Caki2 (cell line): ENCODE measurements at places on chromosomes 12 and 14.

- no peak for DNase-seq
Measured at GRCh38 chr14:104522926-104523545, 56.5 kb upstream of the C14orf180 start.

DNA sequence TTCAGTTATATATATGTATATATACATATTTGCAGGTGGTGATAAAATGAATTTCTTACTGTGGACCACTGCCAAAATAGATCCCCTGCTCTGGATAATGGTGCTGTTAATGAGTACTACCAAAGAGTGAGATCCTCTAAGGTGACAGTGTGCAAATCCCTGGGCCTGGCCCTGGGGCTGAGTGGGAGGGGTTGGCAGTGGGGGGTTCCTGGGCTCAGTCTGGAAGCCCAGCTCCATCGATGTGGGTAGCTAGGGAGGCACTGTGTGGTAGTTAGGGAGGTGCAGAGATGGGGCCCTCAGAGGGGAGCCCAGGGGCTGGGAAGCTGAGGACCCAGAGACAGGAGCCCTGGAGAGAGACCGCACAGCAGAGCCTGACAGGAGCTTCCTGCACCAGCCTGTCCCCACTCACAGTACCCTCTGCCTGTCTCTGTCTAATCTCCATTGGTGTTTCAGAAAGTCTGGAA, 9.1 kb downstream of the KRT8 start:
- DNase-seq = peak; percentile 36

- DNase-seq = no peak
Measured at GRCh38 chr14:67982711-67983608, 163.4 kb downstream of the RAD51B start.

- no peak for DNase-seq
Measured at GRCh38 chr12:125871811-125872594, 806.8 kb downstream of the AACS start.

- no peak for DNase-seq
Measured at GRCh38 chr12:1103632-1104031, 112.6 kb downstream of the ERC1 start.

GRCh38 chr14:74846968-74847665, 28.8 kb downstream of the PROX2 start:
- no peak for DNase-seq

DNA sequence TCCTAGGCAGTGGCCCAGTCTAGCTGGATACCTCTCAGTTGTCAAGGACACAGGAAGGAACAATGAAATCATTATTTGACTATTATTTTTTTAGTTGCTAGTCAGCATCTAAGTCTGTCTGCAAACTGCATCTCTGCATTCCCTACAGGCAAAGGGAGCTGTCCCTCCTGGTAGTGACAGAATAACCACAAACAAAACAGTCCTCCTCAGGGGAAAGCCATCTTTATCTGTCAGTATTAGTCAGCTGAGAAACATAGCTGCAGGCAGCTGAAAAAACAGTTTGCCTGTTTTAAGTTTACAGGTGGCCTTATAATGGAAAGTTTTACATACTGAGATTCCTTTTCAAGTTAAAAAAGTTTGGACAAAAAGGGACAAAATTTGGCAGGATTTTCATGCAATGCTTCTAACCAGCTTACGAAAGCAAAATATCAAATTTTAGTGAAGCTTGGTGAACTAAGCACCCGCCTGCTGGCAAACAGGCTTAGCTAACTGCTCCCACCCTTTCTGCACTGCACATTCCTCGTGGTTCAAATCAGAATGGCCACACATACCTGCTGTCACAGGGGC, 29.5 kb downstream of the SLC25A21 start:
- DNase-seq = peak; percentile 88

DNA sequence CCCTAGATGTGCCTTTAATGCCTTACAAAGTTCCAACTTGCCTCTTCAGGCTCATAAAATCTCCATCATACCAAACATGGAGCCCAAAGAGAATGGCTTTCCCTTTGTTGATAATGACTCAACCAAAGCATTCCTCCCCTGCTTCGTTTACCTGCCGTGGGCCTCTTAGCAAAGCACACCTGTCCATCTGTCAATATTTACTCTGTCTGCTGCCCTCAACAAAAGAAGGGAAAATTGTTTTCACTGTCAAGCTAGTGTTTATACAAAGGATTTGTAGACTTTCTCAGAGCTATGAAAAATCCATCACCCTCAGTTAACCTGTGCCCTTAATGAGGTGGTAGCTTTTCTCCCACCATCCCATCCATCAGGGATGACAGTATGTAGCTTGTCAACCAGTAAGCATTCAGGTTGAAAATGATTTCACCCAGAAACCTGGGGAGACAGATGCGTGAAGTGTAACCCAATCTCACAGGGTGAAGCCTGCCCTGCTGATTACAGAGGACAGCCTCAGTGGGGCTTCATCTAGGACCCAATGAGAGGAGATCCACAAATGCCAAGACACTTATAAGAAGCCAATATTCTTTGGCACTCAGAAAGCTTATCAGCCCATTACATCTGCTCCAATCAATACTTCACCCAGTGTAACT, 278.1 kb downstream of the NUAK1 start:
- no peak for DNase-seq

- DNase-seq = no peak
Measured at GRCh38 chr12:5176036-5176435, 132.4 kb downstream of the KCNA5 start.

DNA sequence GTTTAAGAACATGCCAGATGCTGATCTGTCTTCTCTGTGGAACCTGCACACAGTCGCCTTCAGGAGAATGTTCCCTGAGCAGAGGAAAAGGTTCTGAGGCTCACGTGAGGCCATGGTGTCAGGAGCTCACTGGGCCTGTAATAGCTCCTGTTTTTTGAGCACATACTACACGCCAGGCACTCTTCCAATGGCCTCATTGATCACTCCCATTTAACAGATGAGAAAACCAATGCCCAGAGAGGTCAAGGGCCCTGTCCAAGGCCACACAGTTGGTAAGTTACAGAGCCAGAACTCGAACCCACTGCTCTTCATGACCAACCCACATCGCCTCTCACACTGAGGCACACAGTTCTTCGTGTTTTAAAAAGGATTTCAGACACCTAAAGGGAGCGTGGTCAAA, 7.3 kb upstream of the HHIPL1 start:
- no peak for DNase-seq

GRCh38 chr14:37870632-37871346, 275.4 kb downstream of the TTC6 start:
- DNase-seq = no peak

DNA sequence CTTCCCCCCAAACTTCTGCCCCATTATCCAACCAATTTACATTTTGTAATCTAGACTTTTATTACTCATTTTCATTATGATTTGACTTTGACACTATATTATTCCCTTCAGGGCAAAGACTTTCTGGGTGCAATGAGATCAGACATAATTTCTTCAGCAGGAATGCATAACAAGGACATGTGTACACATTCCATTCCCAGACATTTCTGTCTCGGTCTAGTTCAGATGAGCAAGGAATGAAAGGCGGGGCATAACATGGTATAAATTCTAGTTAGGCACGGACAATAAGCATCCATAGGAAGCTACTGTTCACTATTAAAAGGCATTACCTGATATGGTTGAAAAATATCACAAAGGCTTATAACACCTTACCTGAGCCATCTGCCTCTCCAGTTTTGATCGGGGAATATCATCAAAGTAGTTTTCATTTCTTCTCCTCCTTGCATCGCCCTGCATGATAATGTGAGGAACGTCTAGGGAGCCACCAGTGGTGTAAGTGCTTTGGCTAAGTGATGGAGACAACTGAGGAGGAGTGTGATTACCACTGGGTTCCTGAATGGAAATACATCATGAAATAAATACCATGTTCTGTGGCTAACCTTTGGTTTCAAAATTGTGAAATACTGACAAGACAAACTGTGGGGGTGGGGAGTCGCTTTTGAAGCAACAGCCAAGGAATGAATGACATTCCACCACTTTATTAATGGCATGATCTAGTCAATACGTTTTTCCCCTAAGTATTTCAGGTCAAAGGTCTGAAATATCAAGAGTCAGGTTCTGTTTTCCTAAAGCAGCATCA, 183.9 kb downstream of the APAF1 start:
- no peak for DNase-seq

GRCh38 chr12:21599143-21599999, 5.3 kb downstream of the GYS2 start:
- no peak for DNase-seq

DNA sequence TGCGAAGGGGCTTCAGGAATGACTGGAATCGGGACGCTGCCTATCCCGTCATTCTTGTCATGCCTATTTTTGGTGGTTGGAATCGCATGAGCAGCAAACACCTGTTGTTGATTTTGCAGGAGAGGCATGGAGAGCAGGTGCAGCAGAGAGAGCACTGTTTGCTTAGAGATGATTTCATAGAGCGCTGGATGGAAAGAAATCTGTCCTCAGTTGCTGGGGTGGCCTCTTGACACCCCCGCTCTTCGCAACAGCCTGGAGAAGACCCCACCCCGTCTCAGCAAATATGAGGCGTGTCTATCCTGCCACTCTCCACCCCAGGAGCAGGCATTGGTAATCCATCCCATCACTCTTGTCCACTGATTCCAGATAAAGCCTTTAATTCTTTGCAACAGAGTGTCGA, 19.3 kb upstream of the NCOR2 start:
- no peak for DNase-seq

- peak; percentile 87 for DNase-seq
Measured at GRCh38 chr12:68621472-68622081, 10.9 kb downstream of the RAP1B start.

DNA sequence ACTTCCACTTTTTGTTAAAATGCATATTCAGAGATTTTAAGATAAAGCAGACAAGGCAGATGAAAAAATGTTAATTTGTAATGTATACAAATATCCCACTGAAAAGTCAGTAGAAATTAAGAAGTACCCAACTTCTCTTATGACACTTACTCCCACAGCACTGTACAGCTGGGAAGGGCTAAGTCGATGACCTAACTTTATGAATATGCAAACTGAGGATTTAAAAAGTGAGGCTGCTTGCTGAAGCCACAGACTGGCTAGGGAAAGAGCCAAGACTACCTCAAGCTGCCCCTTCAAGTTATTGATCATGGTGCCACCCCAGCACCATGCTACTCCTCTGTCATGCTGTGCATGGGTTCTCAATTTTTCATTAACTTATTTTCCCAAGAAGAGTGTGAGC, 17.0 kb downstream of the PPM1H start:
- no peak for DNase-seq

DNA sequence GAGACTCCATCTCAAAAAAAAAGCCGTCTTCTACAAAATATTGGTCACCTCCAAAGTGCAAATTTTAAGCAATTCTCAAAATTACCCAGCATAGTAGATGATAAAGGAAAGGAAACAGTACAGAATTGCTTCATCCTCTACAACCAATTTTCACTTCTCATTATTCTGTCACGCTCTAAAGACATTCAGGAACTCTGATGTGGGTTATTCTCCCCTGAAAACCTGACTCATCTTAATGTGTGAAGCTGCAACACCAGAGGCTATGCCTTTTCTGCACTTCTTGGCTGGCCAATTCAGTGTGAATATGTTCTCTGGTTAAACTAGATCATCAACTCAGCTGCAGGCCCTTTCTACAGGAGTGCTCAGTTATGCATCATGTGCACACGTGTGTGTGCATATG, 11.0 kb downstream of the PTGER2 start:
- DNase-seq = peak; percentile 57

- no peak for DNase-seq
Measured at GRCh38 chr12:13082861-13083260, 20.6 kb downstream of the GSG1 start.

GRCh38 chr12:5912437-5913334, 32.4 kb downstream of the ANO2 start:
- DNase-seq = no peak

DNA sequence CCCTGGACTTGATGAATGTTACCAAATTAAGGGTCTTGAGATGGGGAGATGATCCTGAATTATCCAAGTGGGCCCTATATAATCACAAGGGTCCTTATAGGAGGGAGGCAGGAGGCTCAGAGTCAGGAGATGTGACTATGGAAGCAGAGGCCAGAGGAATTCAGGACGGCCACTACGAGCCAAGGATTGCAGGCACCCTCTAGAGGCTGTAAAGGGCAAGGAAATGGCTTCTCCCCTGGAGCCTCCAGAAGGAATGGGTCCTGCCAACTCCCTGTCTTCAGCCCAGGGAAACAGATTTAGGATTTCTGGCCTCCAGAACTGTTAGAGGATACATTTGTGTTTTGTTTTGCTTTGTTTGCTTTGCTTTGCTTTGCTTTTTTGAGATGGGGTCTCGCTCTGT, 8.8 kb downstream of the BDKRB1 start:
- DNase-seq = no peak
